ENCODE measurements at places on chromosomes 3 and 15.

- DNase-seq = no peak
Observed at GRCh38 chr3:115475178-115476041, 147.9 kb upstream of the GAP43 start.

GRCh38 chr3:71339049-71339448, 244.5 kb downstream of the FOXP1 start:
- DNase-seq = no peak

GRCh38 chr3:90010341-90010740, 902.9 kb downstream of the EPHA3 start:
- no peak for DNase-seq

DNA sequence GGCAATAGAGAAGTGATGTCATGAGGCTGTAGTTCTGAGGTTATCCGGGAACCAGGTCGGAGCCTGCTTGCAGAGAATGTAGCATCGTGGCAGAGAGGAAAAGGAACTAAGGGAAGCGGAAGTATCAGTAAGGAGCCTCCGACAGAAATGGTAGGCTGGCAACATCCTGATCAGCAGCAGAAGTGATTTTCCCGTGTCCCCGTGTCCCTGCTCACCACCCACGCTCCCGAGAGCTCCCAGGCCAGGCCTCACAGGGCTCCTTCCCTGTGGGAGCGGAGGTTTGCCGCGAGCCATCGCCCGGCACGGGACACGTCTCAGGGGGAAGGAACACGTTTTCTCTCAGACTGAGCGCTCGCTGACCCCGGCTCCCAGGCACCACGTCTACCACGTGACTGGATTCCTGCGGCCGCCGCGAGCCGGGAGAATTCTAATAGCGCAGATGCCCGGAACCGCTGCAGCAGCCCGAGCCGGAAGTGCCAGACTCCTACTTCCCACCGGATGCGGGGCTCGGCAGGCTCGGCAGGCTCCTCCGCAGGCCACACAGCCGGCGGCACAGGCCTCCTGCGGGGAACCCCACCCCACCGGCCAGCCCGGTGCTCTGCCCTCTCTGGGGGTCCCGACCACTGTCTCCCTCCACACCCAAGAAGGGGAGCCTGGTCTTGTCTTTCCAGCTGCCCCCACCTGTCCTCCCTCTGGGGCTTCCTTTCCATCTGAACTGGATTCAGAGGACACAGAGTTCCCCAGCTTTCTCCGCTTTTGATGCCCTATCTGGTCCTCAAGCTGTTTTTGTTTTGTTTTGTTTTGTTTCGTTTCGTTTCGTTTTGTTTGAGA, 99.3 kb downstream of the BDH1 start:
- DNase-seq = no peak

DNA sequence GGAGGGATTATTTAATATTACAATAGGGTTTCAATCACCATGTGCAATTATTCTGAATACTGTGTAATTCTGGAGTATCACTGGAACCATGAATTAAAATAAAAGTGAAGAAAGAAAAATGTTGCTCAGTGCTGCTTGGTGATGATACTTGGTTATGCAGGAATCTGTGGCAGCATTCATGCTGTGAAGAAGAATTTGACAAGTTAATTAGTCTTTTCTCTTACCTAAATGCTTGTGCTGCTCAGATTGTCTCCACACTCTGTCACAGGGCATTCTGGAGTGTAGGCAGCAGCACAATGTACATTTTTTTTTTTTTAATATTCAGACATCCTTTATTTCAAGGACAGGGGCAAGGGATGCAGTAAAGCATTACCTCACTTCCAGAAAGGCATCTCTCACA, 749.3 kb upstream of the CADM2 start:
- DNase-seq = no peak

GRCh38 chr15:78431955-78432354, 6.1 kb upstream of the IREB2 start:
- no peak for DNase-seq

- peak; percentile 33 for DNase-seq
Observed at GRCh38 chr15:61835496-61836106, 224.6 kb downstream of the VPS13C start.

DNA sequence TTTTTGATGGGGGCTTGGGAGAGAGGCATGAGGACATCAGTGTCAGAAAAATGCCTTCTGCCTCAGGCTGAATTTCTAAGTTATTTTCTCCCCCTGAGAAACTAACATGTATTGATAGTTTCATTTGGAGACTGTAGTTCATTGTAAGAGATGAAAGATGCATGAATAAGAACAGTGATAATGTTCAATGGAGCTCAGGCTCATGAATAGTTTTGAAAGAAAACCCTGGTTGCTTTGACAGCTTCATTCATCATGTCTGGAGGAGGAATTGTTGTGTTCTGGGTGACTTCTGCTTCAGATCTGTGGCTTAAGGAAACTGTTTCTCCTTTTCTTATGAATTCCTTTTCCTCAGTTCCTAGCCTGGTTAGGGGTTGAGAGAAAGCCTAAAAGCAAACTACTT, 204.0 kb upstream of the LRRC3B start:
- DNase-seq = no peak
